ENCODE measurements at places on chromosomes 1 and 21. TPM values are rescaled to one million over a fixed set of nuclear protein-coding genes. Genes with fewer than 3 reads are reported as not detected.

DNA sequence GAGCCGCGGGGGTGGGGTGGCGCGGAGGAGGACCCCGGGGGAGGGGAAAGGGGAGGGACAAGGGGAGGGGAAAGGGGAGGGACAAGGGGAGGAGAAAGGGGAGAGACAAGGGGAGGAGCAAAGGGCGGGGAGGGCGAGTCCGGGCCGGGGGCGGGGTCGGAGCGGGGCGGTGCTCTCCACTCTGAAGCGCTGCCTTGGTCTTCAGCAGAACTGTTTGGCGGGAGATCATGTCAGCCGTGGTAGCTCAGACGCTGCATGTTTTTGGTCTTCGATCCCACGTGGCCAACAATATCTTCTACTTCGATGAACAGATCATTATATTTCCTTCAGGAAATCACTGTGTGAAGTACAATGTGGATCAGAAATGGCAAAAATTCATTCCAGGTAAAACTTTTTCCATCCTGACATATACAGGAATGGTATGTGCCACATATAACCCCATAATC is 420 bp downstream of the CFAP57 start:
- H3K4me1 ChIP-seq = peaks cover 7% of the 10 kb centered on the region
- H3K27me3 ChIP-seq = peaks cover 15% of the 10 kb centered on the region
- H3K27ac ChIP-seq = peak overlapping the region; percentile 25
- peak overlapping the region; percentile 90 for H3K4me3 ChIP-seq
- peaks cover 25% of the 10 kb centered on the region for H3K36me3 ChIP-seq

- H3K27me3 ChIP-seq = no peaks in the 10 kb centered on the region
- no peak overlapping the region for H3K4me3 ChIP-seq
- peak; percentile 60 for DNase-seq
- no peaks in the 10 kb centered on the region for H3K36me3 ChIP-seq
- H3K27ac ChIP-seq = no peak overlapping the region
Observed at GRCh38 chr1:168582688-168583336, 6.4 kb downstream of the XCL1 start.

GRCh38 chr1:39951926-39952325 is 3.0 kb upstream of the MFSD2A start:
- DNase-seq = no peak
- no peaks in the 10 kb centered on the region for H3K36me3 ChIP-seq
- H3K4me3 ChIP-seq = no peak overlapping the region
- peaks cover 37% of the 10 kb centered on the region for H3K4me1 ChIP-seq
- no peak overlapping the region for H3K27ac ChIP-seq

DNA sequence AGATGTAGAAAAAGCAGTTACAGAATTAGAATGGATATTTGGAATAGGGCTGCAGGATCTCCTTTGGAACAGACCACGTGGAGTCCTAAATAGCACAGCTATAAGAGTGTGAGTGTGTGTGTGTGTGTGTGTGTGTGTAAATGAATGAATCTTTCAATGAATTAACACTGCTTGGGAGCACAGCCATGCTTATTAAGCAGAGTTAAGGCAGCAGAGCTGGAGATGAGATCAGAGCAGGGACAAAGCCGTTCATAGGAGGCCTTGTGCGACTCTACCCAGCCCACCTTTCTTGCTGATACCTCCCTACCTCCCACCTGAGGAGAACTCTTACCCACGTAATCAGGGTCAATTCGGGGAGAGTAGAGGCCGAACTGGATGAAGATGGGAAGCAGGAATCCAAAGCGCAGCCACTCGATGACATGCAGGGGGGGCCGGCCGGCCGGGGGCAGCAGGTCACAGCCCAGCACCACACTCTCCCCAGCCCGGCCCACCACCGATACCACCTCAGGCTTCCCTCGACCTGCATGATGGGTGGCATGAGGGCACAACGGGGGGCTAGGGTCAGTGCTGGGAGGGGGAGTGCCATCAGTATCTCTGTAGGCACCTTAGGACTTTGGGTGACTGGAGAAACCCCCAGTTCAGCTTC is 2.7 kb downstream of the IGSF9 start:
- peaks cover 16% of the 10 kb centered on the region for H3K4me1 ChIP-seq
- DNase-seq = no peak
- no peak overlapping the region for H3K4me3 ChIP-seq
- H3K27ac ChIP-seq = no peak overlapping the region
- peaks cover 23% of the 10 kb centered on the region for H3K27me3 ChIP-seq
- H3K36me3 ChIP-seq = no peaks in the 10 kb centered on the region

DNA sequence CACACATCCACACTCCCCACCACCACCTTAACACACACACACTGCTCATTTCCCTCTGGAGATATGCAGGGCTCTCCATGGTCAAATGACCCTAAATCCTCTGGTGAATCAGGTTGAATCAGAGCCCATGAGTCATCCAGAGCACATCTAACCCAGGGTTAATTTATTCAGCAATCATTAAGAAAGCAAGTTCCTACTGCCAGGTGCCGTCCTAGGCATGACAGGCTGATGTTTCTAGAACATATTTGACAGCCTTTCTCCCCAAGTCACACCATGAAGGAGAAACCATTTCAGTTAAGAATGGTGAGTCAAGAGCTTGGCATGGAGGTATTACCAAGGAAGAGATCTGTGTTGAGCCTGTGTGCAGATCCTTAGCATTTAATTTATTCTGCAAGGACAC is 194.3 kb upstream of the CAMK1G start:
- no peak for DNase-seq
- no peaks in the 10 kb centered on the region for H3K4me1 ChIP-seq
- H3K4me3 ChIP-seq = no peak overlapping the region
- no peaks in the 10 kb centered on the region for H3K36me3 ChIP-seq
- no peaks in the 10 kb centered on the region for H3K27me3 ChIP-seq
- no peak overlapping the region for H3K27ac ChIP-seq

GRCh38 chr1:71156590-71156989 is 75.8 kb upstream of the ZRANB2 start:
- H3K27me3 ChIP-seq = no peaks in the 10 kb centered on the region
- H3K36me3 ChIP-seq = no peaks in the 10 kb centered on the region
- no peak for DNase-seq
- H3K4me3 ChIP-seq = no peak overlapping the region

DNA sequence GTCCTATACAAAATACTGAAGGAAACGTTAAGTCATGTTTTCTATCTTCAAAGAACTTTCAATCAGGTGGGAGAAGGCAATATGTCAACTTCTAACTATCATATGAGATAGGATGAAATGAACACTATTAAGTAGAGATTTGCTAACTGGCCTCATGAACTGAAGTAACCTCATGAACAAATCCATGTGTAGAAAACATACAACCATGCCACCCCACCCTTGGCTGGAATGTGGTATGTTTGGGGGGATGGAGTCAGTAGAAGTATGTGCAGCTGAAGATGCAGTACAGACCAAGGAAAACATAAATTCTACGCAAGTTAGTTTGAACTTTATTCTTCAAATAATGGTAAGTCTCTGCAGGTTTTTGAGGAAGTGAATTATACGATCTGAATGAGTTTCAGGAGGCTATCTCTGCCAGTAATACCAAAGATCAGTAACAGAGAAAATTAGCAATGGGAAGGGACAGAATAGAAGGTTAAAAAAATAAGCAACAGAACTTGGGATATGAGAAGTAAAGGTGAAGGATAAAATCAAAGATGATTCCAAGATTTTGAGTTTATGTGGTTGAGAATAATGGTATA is 4.5 kb downstream of the TRMT1L start:
- H3K4me1 ChIP-seq = peaks cover 2% of the 10 kb centered on the region
- peaks cover 14% of the 10 kb centered on the region for H3K36me3 ChIP-seq
- no peak overlapping the region for H3K4me3 ChIP-seq
- no peak overlapping the region for H3K27ac ChIP-seq

DNA sequence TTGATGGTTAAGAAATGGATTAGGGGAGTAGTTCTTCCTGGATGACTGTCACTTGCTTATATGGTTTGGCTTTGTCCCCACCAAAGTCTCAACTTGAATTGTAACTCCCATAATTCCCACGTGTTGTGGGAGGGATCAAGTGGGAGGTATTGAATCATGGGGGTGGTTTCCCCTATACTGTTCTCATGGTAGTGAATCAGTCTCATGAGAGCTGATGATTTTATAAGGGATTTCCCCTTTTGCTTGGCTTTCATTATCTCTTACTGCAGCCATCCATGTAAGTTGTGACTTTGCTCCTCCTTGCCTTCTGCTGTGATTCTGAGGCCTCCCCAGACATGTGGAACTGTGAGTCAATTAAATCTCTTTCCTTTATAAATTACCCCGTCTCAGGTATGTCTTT is 1621.1 kb downstream of the MRPL39 start:
- no peaks in the 10 kb centered on the region for H3K36me3 ChIP-seq
- H3K27ac ChIP-seq = no peak overlapping the region
- no peaks in the 10 kb centered on the region for H3K4me1 ChIP-seq
- no peaks in the 10 kb centered on the region for H3K27me3 ChIP-seq
- no peak for DNase-seq
- H3K4me3 ChIP-seq = no peak overlapping the region

- no peak overlapping the region for H3K27ac ChIP-seq
- no peaks in the 10 kb centered on the region for H3K36me3 ChIP-seq
- no peaks in the 10 kb centered on the region for H3K4me1 ChIP-seq
Observed at GRCh38 chr1:16430606-16431005, 6.6 kb downstream of the SPATA21 start.

DNA sequence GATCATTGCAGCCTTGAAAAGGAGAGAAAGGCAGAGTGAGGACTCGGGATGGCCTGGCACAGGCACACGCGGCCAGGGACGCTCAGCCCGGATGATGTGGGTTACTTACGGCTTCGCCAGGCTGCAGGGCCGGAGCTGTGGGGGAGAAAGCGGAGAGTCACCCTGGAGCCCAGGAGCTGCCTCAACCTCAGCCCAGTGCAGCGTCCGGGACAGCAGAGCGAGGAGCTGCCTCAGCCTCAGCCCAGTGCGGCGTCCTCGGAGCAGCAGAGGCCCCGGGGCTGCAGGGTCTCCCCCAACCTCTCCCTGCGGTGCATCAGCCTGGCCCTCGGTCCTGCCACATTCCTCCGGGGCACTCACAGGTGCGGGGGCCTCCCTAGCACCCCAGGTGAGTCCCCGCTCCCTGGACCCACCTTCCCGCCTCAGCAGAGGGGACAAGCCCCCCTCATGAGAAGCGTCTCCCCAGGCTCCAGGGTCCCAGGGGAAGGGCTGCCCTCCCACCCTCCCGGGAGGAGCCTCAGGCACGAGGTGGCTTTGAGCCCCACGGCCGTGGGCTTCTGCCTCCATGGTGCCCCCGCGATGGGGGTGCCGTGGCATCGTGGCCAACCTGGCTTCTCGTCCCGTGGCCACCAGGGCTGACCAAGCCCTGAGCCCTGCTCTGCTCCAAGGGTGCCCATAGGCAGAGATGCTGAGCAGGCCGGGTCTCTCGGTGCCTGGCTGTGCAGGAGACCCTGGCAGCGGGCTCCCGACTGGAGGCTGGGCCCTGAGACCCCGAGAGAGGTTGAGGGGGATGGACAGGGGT is 10.5 kb upstream of the RNF223 start:
- peaks cover 7% of the 10 kb centered on the region for H3K27me3 ChIP-seq
- peaks cover 10% of the 10 kb centered on the region for H3K4me1 ChIP-seq
- peaks cover 4% of the 10 kb centered on the region for H3K36me3 ChIP-seq
- no peak overlapping the region for H3K27ac ChIP-seq

- no peaks in the 10 kb centered on the region for H3K36me3 ChIP-seq
- H3K27me3 ChIP-seq = no peaks in the 10 kb centered on the region
- DNase-seq = no peak
- H3K27ac ChIP-seq = no peak overlapping the region
Observed at GRCh38 chr1:188365874-188366273, 1537.1 kb downstream of the PLA2G4A start.

DNA sequence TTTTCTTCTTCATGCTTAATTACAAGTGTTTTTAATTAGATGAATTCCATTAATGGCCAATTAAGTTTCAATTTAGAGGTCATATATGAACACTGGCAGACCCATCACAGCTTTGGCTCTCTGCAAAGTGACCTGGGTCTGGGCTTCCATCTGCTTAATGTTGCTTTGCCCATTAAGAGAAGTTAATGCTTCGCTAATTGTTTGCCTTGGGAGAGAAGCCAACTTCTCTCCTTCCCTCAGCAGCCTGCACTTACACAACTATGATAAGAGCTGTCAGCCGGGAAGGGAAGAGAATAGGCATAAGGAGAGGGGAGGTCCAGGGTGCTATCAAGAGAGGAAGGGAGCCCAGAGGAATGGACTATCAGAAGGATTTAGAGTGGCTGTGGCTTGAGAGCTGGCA is 29.0 kb upstream of the CCDC190 start:
- no peak overlapping the region for H3K4me3 ChIP-seq
- no peak for DNase-seq
- H3K4me1 ChIP-seq = peaks cover 4% of the 10 kb centered on the region
- no peak overlapping the region for H3K27ac ChIP-seq
- H3K36me3 ChIP-seq = no peaks in the 10 kb centered on the region

- DNase-seq = peak; percentile 54
- peaks cover 28% of the 10 kb centered on the region for H3K4me1 ChIP-seq
- H3K27me3 ChIP-seq = peaks cover 2% of the 10 kb centered on the region
Observed at GRCh38 chr1:160411271-160412027, 11.1 kb downstream of the VANGL2 start.

DNA sequence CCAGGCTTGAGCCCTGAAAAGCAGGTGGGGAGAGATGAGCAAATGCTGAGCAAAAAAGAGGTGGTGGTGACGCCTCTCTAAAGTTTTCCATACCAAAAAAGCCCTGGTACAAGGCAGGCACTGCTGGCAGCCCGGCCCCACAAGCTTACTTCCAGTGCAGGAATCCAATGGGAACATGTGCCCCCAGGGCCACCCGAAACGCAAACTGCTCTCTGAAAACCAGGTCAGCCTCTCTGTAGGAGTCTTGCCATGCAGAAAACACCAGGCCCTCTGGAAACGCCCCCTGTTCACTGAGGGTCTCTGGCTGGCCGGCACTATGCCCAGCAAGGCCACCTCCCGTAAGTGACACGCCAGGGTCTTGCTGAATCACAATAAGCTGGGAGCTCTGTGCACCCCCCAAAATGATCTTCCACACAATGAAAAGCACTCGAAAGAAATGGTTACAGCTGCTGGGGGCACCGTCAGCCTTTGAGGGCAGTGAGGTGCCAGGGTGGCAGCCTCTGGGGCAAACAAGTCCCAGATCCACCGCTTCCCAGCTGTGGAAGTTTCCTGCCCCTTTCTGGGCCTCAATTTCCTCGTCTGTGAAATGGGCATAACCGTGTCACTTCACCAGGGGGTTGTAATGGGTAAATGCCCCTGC is 170.5 kb downstream of the TOMM20 start:
- H3K4me3 ChIP-seq = no peak overlapping the region
- H3K36me3 ChIP-seq = no peaks in the 10 kb centered on the region
- H3K27me3 ChIP-seq = no peaks in the 10 kb centered on the region
- H3K27ac ChIP-seq = peak overlapping the region; percentile 53

DNA sequence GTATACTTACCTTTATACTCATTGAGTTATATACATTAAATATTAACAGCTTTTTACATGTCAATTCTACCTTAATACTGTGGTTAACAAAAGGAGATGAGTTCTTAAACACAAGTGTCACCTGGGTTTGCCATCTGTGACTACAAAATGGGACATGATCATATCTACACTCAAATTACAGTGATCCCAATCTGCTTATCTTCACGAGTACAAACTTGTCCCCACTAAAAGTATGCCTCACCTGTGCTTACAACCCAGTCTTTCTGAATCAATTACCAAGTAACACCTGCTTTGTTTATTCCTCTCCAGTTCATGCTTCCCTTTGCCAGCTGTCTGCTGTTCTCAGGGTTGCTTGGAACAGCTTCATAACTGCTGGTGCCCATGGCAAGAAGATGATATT is 8.8 kb downstream of the CD1E start:
- no peak for DNase-seq
- H3K4me3 ChIP-seq = no peak overlapping the region

Gene SLC45A1
- total RNA-seq = 0.35 TPM

Gene CD5L
- not detected for total RNA-seq

Gene CFHR4
- not detected for total RNA-seq

Gene HSD11B1
- 0.18 TPM for total RNA-seq

Gene UMODL1
- total RNA-seq = 0.04 TPM

Gene CRYBG2
- total RNA-seq = 0.22 TPM

Gene CA6
- total RNA-seq = not detected

Gene PLA2G2D
- not detected for total RNA-seq

Gene S100A7
- not detected for total RNA-seq

Gene SRM
- total RNA-seq = 17.7 TPM

All from muscle of leg (tissue), 16 donors.